ENCODE measurements at places on chromosomes 16 and 17.

- no peaks in the 10 kb centered on the region for H3K27me3 ChIP-seq
- no peak overlapping the region for H3K27ac ChIP-seq
- no peak overlapping the region for H3K4me3 ChIP-seq
- no peaks in the 10 kb centered on the region for H3K4me1 ChIP-seq
- H3K36me3 ChIP-seq, result peaks cover 60% of the 10 kb centered on the region
- no peak for DNase-seq
These were observed 20.3 kb downstream of the SMG6 start for GRCh38 chr17:2283302-2283701.

DNA sequence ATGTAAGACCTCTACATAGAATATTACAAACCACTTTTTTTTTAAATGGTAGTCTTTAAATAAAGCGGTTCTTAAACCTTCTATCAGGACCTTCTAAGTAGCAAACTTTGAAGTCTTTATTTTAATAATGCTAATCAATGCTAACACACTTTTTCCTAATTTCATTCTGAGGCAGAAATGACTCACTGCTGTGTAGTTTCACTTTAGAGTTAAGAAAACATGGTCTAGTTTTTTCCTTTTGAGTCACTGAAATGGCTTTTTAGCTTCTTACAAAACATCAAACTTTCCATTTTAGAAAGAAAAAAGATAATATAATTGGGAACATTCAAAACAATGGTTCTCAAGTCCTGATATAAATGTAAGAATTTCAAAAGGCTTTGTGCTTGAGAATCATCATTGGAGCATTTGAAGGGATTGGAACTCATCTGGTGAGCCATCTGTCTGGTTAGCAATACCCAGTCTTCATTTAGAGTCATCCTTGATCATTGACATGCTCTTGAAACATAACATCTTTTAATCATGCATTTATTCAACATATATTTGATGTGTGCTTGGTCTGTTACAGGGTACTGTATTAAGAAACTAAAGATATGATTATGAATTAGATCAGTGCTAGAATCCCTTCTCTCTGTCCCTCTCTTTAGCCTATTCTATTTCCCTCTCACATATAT lies 258.3 kb upstream of the MON1B start:
- peak overlapping the region; percentile 48 for H3K27ac ChIP-seq
- no peak overlapping the region for H3K4me3 ChIP-seq
- no peaks in the 10 kb centered on the region for H3K4me1 ChIP-seq
- H3K27me3 ChIP-seq, result no peaks in the 10 kb centered on the region

- H3K4me3 ChIP-seq, result no peak overlapping the region
- DNase-seq, result no peak
- H3K36me3 ChIP-seq, result no peaks in the 10 kb centered on the region
These were observed 12.5 kb downstream of the GSE1 start for GRCh38 chr16:85625485-85626117.

- no peaks in the 10 kb centered on the region for H3K36me3 ChIP-seq
- peaks cover 70% of the 10 kb centered on the region for H3K4me1 ChIP-seq
- DNase-seq, result no peak
- no peaks in the 10 kb centered on the region for H3K27me3 ChIP-seq
- no peak overlapping the region for H3K27ac ChIP-seq
These were observed 230.6 kb downstream of the MSI2 start for GRCh38 chr17:57486882-57487301.

- no peak overlapping the region for H3K27ac ChIP-seq
- no peak for DNase-seq
- no peaks in the 10 kb centered on the region for H3K27me3 ChIP-seq
- no peak overlapping the region for H3K4me3 ChIP-seq
These were observed 115.5 kb downstream of the PLCG2 start for GRCh38 chr16:81894592-81894991.

- H3K36me3 ChIP-seq, result no peaks in the 10 kb centered on the region
- no peak overlapping the region for H3K4me3 ChIP-seq
- H3K27ac ChIP-seq, result no peak overlapping the region
- no peaks in the 10 kb centered on the region for H3K4me1 ChIP-seq
These were observed 15.3 kb downstream of the MLYCD start for GRCh38 chr16:83914091-83914710.

DNA sequence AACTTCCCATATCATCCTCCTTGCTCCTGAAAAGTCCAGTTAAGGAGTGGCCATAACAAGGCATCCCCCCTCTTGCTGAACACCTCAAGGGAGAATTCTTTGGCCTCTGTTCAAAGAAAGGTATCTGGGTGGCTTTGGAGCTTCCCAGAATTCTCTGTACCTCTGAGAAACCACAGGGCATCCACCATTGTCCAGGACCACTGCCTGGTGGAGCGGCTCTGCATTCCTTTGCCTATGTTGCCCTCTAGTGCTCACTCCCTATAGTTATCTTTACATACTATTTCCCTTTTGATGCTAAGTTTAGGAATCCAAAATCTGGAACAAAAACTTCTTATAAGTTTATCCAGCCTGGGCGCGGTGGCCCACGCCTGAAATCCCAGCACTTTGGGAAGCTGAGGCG lies 30.3 kb downstream of the CHD9NB start:
- no peak overlapping the region for H3K4me3 ChIP-seq
- peak; percentile 59 for DNase-seq
- no peaks in the 10 kb centered on the region for H3K36me3 ChIP-seq
- no peaks in the 10 kb centered on the region for H3K4me1 ChIP-seq
- no peak overlapping the region for H3K27ac ChIP-seq
- H3K27me3 ChIP-seq, result no peaks in the 10 kb centered on the region

GRCh38 chr17:76095943-76096342 lies 7.6 kb downstream of the EXOC7 start:
- H3K36me3 ChIP-seq, result peaks cover 91% of the 10 kb centered on the region
- H3K4me1 ChIP-seq, result no peaks in the 10 kb centered on the region
- H3K27ac ChIP-seq, result no peak overlapping the region
- no peak for DNase-seq

- no peaks in the 10 kb centered on the region for H3K27me3 ChIP-seq
- no peak overlapping the region for H3K4me3 ChIP-seq
- H3K4me1 ChIP-seq, result peaks cover 3% of the 10 kb centered on the region
These were observed 13.3 kb upstream of the RBBP6 start for GRCh38 chr16:24525970-24526559.

GRCh38 chr16:30786115-30786935 lies 680 bp downstream of the ZNF629 start:
- H3K4me3 ChIP-seq, result peak overlapping the region; percentile 99
- peaks cover 15% of the 10 kb centered on the region for H3K4me1 ChIP-seq
- H3K36me3 ChIP-seq, result no peaks in the 10 kb centered on the region
- peak overlapping the region; percentile 86 for H3K27ac ChIP-seq

GRCh38 chr17:60161598-60162330 lies 12.0 kb downstream of the CA4 start:
- H3K27me3 ChIP-seq, result no peaks in the 10 kb centered on the region
- no peaks in the 10 kb centered on the region for H3K36me3 ChIP-seq
- peak; percentile 53 for DNase-seq
- H3K4me1 ChIP-seq, result no peaks in the 10 kb centered on the region

Measured in adrenal gland (tissue), 19 donors.